ENCODE measurements at places on chromosomes 3 and 15.

DNA sequence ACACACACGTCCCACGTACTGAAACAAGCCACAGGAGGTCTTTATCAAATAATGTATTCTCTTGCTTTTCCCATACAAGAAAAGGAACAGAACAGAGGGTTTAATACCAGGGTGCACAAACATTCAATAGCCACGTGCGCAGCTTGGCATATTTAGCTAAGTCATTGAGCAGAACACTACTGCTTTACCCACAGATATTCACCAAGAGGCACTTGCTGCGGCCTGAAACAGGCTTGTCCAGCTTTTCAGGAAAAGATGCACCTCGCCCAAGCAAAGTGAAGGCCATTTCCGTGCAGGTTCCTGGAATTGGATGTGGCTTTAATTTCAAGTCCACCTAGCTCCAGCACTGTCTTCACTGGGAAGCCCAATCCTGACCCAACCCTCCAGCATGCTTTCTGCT is 17.6 kb downstream of the ZDHHC3 start:
- no peak for DNase-seq

GRCh38 chr3:73874606-73875369 is 250.0 kb upstream of the PDZRN3 start:
- no peak for DNase-seq

- no peak for DNase-seq
Observed at GRCh38 chr3:189512039-189512438, 119.2 kb upstream of the TP63 start.

DNA sequence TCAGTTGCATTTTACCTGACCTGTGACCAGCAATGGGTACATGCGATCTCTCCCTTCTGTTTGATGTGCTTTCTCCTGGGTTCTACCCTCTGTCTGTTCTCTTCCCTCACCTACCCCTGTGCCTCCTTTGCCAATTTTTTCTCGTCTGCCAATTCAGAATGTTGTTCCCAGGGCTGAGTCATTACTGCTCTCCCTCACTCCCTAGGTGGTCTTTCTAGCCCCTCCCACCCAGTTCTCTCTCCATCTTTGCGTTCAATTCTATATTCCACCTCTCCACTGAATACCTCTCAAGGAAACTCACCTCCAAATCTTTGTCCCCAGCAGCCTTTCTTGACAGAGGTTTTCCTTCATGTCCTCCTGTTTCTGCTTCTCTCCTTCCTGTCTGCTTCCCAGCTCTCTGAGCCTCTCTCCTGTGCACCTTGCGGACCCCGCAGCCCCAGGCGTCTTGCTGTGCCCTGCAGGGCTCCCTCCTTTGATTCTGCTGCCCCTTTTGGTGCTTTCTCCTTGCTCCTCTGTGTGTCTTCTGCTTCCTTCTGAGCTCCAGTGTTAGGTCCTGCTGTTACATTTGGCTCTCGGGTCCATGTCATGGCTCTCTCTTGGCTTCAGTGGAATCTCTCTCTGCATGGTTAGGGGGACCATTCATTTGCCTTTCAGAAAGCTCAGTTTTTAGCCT is 398.2 kb upstream of the TPM1 start:
- no peak for DNase-seq

DNA sequence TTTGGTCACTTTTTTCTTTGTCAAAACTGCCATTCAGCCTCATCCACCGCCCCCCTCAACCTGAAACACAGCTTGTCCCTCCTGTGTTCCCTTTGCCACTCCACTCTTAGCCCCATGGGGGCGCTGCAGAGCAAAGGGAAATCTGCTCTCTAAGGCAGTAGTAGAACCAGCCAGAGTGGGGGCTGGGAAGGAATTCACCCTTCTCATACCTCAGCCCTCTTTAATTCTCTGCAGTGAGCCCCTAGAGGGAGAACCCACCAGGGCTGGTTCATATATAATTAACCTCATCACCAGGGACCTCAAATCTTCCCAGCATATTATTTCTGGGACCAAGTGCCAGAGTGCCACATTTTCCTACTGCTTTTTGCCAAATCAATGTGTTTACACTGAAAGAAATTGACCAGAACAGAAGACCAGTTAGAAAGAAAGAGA is 2.8 kb upstream of the BCL6 start:
- DNase-seq, result peak; percentile 77

GRCh38 chr3:76487446-76487845 is 552.5 kb upstream of the ROBO2 start:
- DNase-seq, result no peak

GRCh38 chr3:42043099-42043813 is 47.9 kb upstream of the TRAK1 start:
- peak; percentile 71 for DNase-seq

GRCh38 chr3:101544161-101544850 is 17.4 kb upstream of the TRMT10C start:
- no peak for DNase-seq

GRCh38 chr3:38583688-38584087 is 65.8 kb downstream of the SCN5A start:
- DNase-seq, result peak; percentile 27

DNA sequence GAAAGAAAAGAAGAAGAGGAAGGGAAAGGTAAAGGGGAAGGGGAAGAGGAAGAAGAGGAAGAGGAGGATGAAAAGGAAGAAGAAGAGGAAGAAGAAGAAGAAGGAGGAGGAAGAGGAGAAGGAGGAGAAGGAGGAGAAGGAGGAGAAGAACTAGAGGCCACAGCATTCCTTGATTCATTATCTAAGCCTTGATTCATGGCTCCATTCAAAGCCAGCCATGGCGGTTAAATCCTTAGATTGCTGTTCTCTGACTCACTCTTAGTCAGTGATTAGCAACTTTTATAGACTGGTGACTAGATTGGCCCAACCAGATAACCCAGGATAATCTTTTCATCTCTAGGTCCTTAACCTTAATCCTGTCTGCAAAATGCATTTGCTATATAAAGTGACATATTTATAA is 47.6 kb downstream of the OSTN start:
- no peak for DNase-seq

- DNase-seq, result no peak
Observed at GRCh38 chr15:74709011-74709410, 13.2 kb upstream of the EDC3 start.

- no peak for DNase-seq
Observed at GRCh38 chr3:116553355-116553754, 108.1 kb upstream of the LSAMP start.

- peak; percentile 83 for DNase-seq
Observed at GRCh38 chr3:136818769-136819391, at the start of gene SLC35G2. Gene SLC35G2 (plus strand): TSS chr3:136819126. CDS start chr3:136854461, 35,335 bp downstream.

DNA sequence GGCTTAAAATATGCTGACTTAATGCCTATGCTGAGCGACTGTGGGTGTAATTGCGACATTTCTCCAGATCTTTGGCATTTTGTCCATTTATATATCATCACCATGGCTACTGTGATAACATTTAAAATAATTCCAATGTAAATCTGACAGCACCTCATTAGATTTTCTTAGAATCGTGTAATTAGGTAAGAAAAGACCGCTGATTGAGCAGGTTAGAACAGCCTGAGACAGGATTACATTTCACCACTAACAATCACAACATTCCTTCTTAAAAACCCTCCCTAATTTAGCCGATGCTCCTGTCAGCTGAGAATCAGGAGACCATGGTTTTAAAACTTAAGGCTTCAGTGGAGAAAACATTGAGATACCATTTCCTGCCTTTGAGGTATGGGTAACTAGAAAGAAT is 455.3 kb upstream of the PDZRN3 start:
- no peak for DNase-seq

GRCh38 chr3:134874737-134875413 is 79.8 kb downstream of the EPHB1 start:
- DNase-seq, result no peak

GRCh38 chr15:70582143-70582945 is 181.0 kb downstream of the UACA start:
- no peak for DNase-seq

GRCh38 chr3:128033102-128033501 is 19.1 kb upstream of the SEC61A1 start:
- no peak for DNase-seq

DNA sequence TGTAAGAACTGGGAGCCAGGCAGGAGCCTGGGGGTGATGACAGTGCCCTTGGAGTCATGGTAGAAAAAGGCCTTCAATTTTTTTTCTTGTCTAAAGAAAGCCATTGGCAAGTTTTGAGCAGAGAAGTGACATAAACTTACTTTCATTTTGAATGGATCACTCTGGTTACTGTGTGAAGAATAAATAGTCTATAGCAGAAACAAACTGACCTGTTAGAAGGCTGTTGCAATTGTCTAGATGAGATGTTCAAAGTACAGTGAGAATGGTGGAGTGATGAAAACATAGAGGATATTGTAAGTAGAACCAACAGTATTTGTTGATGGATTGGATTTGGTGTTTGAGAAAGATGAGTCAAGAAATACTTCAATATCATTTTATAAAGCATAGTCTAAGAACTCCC is 439.9 kb downstream of the TBL1XR1 start:
- no peak for DNase-seq

DNA sequence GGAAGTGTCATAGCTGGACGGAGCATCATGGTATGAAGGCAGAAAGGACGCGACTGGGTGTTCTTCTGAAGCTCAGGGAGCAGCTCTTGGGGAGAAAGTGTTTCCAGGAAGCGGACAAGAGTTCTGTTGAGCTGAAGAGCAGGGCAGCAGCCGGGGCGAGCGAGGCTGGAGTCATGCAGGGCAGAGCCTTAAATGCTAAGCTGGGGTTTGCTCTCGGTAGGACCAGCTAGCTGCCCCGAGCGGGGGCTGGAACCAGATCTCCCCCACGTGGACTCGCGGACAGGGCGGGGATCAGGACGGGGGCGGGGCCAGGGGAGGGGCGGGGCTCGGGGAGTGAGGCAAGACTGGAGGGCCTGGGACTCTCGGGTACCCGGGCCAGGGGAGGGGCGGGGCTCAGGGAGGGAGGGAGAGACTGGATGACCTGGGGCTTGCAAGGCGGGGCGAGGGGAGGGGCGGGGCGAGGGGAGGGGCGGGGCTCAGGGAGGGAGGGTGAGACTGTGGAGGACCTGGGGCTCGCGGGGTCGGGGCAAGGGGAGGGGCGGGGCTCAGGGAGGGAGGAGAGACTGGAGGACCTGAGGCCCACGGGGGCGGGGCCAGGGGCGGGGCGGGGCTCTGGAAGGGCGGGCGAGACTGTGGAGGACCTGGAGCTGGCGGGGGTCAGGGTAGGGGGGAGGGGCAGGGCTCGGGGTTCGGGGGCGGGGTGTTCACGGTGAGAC is 461 bp upstream of the FAH start:
- peak; percentile 85 for DNase-seq

- DNase-seq, result no peak
Observed at GRCh38 chr3:71129611-71130431, 453.7 kb downstream of the FOXP1 start.

DNA sequence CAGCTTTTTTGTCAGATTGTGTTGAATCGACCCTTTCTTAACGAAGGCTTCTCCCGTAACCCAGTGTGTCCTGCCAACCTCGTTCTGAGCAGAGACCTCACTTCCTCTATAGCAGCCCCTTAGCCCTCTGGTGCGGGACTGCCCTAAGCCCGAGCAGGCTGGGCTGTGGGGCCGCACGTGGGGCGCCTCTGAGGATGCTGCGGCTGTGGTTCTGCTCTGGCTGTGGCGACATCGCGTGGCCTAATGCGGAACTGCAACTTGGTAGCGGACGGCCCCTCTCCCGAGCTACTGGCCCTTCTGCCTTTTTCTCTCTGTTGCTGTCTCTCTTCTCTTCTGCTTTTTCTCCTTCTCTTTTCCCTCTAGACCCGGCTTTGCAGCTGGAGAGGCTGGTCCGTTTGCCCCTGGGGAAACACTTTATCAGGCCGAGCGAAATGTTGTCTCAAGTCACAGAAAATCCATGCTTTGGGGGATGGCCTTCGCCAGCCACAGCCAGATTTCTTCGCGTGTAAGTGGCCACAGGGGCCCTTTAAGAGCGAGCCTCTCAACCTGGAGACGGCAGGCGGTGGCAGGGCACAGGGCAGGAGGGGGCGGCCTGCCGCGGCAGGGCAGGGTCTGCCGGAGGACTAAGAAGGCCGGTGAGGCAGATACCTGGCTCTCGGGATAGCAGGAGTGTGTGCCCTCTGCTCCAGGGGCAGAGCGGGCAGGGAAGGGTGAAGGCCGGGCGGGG is 19.4 kb upstream of the KIF23 start:
- peak; percentile 100 for DNase-seq

DNA sequence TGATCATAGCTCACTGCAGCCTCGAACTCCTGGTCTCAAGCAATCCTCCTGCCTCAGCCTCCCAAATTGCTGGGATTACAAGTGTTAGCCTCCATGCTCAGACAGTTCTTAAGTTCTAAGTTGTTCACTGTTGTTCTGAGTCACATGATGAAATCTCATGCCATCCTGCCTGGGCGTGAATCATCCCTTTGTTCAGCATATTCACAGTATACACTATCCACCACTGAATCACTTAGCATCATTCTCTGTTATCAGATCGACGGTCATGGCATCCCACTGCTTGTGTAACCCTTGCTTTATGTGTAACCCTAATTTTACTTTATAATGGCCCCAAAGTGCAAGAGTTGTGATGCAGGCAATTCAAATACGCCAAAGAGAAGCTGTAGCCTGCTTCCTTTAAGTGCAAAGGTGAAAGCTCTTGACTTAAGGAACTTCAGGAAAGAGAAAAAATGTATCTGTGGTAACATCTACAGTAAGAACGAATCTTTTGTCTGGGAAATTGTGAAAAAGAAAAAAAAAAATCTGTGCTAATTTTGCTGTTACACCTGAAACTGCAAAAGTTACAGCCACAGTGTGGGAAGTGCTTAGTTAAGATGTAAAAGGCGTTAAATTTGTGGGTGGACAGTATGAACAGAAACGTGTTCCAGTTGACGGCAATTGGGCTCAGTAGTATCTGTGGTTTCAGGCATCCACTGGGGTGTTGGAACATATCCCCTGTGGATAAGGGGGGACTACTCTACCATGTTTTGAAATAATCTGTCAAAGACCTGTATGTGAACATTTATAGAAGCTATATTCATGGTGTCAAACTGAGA is 80.6 kb downstream of the PCOLCE2 start:
- DNase-seq, result no peak

DNA sequence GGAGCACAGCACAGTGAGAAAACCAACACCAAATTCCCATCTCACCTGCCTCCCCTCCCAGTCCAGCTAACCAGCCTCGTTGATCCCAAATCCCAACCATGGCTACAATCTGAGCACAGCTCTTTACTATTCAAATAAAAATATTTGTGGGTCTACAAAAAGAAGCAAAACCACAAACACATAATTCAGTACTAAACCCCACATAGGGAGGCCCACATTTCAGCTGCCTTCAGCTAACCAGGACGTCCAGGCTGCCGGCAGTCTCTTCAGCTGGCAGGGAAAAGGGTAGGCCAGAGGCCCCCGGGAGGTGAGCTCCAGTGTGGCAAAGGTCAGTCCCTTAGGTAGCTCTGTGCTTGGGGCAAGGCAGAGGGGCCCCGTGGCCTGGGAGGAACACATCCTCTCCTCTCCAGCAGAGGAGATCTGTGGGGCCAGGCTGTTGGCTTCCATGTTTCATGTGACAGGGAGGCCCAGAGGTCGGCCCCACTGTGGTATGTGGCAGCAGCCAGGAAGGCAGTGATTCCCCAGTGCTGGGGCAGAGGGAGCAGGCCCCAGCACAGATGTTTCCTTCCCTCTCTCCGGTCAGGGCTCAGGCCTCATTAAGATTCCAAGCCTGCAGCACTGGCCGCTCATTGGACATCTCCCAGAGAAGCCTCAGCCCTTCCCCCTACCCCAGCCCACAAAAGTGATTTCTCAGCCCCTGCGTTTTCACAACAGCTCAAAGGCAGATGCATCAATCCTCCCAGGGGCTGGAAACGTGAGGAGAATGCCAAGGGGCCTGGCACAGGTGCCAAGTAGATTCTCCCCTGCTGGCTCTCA is 381.4 kb downstream of the NTRK3 start:
- DNase-seq, result no peak

- no peak for DNase-seq
Observed at GRCh38 chr3:141629976-141630375, 108.1 kb upstream of the RNF7 start.

- DNase-seq, result no peak
Observed at GRCh38 chr3:184158404-184158803, 3.2 kb downstream of the DVL3 start.

All from H1 (cell line).